Erythroblast (primary cell): ENCODE measurements at places on chromosomes 2 and 18.

GRCh38 chr2:3468296-3468988, 50.9 kb downstream of the ADI1 start:
- DNase-seq: no peak

GRCh38 chr2:138433995-138434951, 67.3 kb upstream of the SPOPL start:
- peak; percentile 79 for DNase-seq

GRCh38 chr2:66127061-66127460, 307.9 kb upstream of the MEIS1 start:
- DNase-seq: no peak

DNA sequence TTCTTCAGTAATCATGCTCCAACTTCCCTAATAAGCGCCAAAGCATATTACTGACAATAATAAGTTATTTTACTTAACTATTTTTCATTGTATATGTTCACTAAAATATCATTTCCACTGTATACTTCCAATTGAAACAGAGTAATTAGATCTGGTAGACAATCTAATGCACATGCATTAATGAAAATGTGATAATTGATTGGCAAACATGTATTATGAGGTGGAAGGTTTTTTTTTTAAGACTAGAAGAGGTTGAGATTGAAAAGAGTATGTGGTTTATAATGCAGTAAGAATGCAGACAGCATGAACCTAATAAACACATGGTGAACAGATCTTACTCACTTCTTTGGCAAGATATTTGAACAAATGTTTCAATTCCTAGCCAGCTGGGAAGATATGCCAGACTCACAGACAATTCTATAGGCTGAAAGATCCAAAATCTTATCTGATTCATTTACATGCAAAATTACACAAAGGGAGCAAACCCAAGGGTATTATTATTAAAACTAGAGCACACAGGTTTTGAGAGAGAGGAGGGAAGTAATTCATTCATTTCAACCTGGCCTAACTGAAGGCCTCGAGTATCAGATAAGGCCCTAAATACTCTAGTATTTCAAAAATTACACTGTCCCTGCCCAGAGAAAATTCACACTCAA, 2.8 kb downstream of the NCKAP1 start:
- peak; percentile 49 for DNase-seq

DNA sequence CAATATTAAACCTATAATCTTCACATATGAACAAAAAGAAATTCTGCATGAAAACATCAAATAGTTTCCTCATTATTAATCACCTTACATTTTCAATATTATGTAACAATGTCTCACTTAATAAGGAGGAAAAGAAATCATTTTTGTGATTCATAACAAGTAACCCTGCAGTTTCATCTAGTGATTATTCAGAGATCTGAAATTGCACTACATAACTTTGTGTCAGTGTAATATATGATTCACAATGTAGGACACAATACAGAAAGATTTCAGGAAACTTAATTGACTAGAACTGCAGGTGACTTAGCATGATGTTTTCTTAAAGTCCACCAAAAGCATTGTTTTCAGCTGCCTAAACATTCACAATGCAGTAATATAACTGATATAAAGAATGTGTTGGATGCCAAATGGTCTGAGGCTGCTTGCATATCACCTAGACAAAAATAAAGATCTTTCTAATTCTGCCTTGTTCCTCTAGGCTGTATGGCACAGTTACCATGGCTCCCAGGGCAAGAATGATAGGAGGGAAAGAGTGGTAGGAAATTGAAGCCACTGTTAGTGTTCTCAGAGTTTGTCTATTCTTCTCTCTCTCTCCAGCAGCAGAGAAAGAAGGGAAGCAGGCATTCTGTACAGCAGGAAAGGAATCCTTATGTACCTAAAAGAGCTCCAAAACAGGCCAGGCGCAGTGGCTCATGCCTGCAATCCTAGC, 366.6 kb downstream of the FSIP2 start:
- DNase-seq: no peak

- DNase-seq: no peak
Observed at GRCh38 chr2:55119711-55120487, 69.6 kb upstream of the RTN4 start.

GRCh38 chr2:238107525-238108422, 7.6 kb downstream of the ESPNL start:
- no peak for DNase-seq

DNA sequence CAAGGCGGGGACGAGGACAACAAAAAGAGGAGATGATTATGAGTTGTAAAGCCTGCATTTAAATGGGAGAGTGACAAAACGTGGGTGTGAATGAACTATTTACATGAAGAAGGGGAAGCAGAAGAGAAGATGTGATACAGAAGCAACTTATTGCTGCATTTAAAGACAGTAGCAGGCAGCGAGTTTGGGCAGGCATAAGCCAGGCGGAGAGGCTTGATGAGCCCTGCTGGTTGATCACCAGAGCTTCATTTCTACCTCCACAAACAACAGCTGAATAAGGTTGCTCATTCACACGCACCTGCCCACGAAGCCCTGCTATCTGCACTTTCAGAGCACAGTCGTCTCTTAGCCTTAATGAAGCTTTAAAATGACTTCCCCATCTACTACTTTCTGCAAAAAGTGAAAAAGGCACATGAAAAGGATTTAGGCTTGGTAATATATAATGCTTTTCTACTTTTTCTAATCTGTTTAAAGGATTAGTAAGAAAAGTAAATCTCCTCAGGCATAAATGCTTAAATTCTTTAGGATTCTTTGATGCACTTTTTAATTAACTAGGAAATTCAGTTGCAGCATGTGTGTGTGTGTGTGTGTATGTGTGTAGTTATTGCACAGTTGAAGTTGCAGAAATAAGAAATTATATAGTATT, 3.1 kb downstream of the SLC38A11 start:
- DNase-seq: no peak

DNA sequence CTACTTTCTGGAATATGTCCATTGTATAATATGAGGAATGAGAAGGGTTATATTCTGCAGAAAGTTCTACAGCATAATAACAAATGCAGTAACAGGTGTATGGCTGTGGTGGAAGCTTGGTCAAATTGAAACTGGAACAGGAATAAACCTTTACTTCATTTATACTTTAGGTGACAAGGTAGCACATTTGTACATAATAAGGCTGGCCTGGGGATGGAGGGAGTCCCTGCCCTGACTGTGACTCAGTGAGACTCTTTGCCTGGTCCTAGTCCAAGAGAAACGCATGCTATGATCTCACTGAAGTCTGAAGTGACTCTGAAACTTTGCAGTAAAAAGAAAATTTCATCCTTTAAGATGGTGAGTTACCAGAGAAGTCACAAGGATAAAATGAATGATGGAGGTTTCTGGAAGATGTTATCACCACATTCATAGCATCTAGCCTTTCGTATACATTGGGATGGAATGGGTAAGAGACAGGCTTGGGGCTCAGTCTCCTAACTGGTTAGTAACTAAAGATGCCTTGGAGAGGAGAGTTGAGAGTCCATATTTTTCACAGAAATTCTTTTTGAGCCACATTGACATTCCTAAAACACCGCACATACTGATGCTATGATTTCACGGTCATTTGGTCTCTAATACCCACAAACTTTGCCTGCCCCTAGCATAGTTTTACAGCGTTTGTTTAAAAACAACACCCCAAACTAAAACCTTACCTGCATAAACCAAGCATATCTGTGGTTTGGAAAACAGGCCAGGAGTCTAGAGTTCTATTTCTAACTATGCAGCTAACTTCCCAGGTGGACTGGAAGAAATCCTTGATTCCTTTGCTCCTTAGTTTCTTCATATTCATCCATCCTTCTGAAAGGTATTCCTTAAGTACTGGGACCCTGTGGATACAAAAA, 42.4 kb upstream of the NABP1 start:
- DNase-seq: no peak

GRCh38 chr2:117068371-117068770, 746.1 kb upstream of the DDX18 start:
- DNase-seq: no peak

DNA sequence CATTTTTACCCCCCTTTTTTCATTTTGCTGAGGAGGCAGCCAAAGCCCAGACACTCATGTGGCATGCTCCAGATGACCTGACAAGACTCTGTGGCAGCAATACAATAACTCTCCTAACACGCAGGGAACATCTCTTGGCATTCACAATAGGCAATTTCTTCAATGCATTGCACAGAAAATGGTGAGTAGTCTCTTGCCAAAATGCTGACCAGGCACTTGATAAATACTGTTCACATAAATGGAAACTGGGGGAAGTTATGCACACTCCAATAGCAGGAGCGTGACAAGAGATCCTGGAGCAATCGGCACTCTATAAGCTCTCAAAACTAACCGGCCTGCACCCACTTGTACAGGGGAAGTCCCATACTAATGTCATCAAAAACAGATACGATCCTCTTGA, 66.3 kb downstream of the NBAS start:
- no peak for DNase-seq

- no peak for DNase-seq
Observed at GRCh38 chr2:131154647-131155046, 49.5 kb downstream of the PLEKHB2 start.

DNA sequence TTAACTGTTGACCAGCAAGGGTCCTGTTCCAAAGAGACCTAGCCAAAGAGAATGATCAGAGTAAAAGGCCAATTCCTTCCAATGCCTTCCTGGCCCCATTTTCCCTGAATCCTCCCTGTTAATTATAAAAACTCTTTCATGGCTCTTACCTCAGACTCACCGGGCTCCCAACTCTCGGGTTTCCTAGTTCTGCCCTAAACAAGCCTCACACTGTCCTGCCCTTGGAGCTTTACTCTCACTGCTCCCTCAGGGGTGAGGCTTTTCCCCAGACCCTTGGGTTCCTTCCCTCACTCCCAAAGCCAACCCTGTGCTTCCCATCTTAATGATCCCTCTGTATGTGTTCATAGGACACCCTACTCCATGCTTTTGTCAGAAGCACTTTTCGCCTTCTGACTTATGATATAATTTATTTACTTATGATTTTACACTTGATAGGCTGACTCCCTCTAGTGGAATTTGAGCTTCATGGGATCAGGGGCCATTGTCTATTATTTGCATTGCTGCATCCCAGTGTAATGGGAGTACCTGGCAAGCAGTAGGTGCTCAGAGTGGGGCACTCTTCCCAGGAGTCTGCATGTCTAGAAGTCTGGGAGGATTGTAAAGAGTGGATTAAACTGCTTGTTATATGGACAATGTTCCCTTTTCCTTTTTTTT, 29.9 kb upstream of the ZNG1B start:
- DNase-seq: no peak

DNA sequence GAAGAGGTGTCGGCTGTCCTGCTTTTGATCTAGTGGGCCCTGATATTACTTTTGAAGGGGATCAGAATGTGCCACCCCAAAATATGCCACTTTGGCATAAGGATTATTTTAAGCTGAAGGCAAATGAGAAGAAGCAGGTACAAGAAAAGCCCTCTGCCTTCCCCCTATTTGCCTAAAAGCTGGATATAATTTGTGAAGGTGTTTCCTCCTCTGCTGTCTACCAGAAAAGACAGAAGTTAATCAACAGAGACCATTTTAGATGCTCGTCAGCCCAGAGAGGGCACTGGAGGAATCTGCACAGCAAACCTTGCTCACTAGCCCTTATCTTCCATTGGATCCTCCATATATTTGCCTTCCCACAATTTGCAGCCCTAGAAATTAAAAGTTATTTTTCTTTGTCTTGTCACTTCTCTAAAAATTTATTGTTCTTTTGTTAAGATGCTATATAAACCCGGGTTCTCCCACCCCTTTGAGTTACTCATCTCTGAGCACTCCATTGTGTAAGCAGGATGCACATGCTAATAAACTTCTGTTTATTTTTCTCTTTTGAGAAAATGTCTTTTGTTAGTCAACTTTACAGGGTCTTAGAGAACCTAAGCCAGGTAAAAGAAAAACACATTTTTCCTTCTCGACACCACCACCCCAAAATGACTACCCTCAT, 163.2 kb upstream of the SLC1A4 start:
- DNase-seq: no peak

GRCh38 chr2:42029171-42029570, 18.6 kb upstream of the PKDCC start:
- DNase-seq: no peak

DNA sequence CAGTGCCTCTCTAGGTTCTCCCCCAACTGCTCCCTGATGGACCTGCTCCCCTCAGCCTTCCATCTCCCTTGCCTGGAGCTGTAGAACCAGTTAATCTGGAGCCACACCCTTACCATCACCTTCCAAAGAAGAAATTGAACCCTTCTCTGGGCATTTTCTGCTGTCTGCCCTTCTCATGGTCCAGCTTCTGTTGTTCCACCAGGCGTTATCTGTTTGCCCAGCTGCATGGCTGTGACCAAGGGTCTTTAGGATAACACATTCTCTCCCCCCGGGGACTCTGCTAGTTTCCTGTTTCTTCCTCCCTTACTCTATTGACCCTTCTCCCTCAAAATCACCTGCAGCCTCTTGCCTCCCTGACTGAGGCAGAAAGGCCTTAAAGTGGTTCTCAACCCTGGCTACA, 3.2 kb upstream of the ANKRD53 start:
- DNase-seq: peak; percentile 64

GRCh38 chr2:55587-56448, 9.5 kb upstream of the FAM110C start:
- no peak for DNase-seq

DNA sequence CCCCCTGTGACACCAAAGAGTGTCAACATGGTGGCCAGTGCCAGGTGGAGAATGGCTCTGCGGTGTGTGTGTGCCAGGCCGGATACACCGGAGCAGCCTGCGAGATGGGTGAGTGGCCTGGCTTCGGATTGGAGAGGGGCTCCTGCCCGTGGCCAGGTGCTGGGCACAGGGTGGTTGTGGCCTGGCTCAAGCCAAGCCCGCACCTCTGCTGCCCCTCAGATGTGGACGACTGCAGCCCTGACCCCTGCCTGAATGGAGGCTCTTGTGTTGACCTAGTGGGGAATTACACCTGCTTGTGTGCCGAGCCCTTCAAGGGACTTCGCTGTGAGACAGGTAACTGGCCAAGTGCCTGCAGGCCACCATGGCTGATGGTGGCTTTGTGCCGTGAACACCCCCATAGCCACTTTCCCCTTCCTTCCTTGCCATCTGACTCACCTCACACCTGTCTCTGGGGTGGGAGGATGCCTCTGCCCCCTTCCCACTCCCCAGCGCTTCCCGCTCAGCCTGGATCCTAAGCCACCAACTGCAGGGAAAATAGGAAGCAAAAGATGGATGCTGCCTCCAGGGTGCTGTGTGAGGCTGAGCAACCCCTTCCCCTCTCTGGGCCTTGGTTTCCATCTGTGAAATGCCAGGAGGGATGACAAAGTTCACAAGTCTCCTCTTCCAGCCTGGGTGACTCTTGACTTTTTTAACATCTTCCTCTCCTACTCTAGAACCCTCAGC, 41.8 kb downstream of the SNED1 start:
- no peak for DNase-seq

- DNase-seq: no peak
Observed at GRCh38 chr18:79872527-79873444, 75.0 kb downstream of the KCNG2 start.
